ENCODE measurements at places on chromosomes 12 and 14. TPM values are rescaled to one million over a fixed set of nuclear protein-coding genes. Genes with fewer than 3 reads are reported as not detected.

Gene FOXN4
- total RNA-seq: not detected

Gene RERG
- 31.9 TPM for total RNA-seq

Gene ZC2HC1C
- total RNA-seq: not detected

Gene DENND5B
- total RNA-seq: 25.3 TPM

Gene GPR84
- total RNA-seq: not detected

Gene POTEG
- not detected for total RNA-seq

Gene MMP19
- 21.6 TPM for total RNA-seq

Gene TBX3
- total RNA-seq: 57.0 TPM

Gene CACNA2D4
- 2.2 TPM for total RNA-seq

Gene SLC25A21
- 0.49 TPM for total RNA-seq

Gene TPPP2
- not detected for total RNA-seq

Gene KCNC2
- total RNA-seq: 0.25 TPM

Gene USP44
- 0.49 TPM for total RNA-seq

Gene CARMIL3
- total RNA-seq: 1.2 TPM

Gene BIN2
- 6.4 TPM for total RNA-seq

Gene MDGA2
- not detected for total RNA-seq

Gene OR4E2
- not detected for total RNA-seq

Gene CSAD
- 44.9 TPM for total RNA-seq

Gene PFDN5
- total RNA-seq: 673 TPM

Gene TUNAR
- not detected for total RNA-seq

Gene LUM
- total RNA-seq: 72.9 TPM

Gene PPP4R3A
- total RNA-seq: 61.6 TPM
